Activated T-helper 9 cell treated with anti-CD3 and anti-CD28 coated beads, Interleukin-2, amount 50 U/mL, for 16 hours (primary cell): ENCODE measurements at places on chromosomes 4 and X.

GRCh38 chrX:7815166-7815805 is 27.7 kb upstream of the VCX start:
- DNase-seq: no peak

GRCh38 chr4:123449780-123450179 is 53.2 kb downstream of the SPRY1 start:
- DNase-seq: no peak

- no peak for DNase-seq
Measured at GRCh38 chr4:164734484-164734883, 19.4 kb upstream of the SMIM31 start.

- DNase-seq: no peak
Measured at GRCh38 chr4:158914218-158914617, 145.4 kb downstream of the FNIP2 start.

GRCh38 chr4:174036111-174036510 is 247.4 kb downstream of the FBXO8 start:
- no peak for DNase-seq

- no peak for DNase-seq
Measured at GRCh38 chr4:143186212-143186611, 1.5 kb downstream of the USP38 start.

DNA sequence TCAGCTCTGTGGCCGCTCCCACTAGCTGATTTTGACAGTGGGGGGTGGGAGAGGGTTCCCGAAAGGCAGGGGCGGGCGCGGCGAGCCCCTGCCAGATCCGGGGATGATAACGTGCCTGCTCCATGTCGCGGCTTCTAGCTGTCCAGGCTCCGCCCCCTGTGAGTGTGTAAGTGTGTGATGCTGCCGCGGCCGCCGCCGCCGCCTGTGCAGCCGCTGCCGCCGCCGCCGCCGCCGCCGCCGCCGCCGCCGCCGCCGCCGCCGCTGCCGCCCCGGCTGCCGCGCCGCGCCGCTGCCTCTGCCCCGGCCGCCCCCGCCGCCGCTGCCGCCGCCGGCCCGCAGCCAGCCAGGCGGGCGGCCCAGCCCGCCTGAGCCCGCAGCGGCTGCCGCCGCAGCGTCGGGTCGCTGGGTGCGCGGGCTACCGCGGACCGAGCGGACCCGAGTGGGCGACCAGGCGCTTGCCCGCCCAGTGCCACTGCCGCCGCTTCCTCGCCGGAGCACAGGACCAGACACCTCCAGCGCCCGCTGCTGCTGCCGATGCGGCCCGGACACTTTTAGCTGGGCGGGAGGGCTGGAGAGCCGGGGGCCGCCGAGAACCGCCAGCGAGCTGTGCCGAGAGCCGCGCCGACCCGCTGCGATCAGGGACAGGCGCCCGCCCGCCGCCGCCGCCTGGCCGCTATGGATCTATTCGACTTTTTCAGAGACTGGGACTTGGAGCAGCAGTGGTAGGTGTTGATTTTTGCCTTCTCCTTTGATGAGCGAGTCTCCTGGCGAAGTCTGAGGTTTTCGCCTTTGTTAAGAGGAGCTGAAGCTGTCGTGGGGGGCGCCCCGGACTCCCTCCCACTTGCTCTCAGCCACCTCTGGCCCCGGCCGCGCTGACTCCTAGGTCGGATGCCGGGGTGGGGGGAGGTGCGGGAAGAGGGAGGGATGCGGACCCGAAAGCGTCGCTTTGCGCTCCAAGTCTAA is at the start of gene AFF2:
AFF2 (plus strand) TSS at position 195 of the 963 bp plus-strand sequence; CDS start at position 676, 481 bp downstream.
- peak; percentile 19 for DNase-seq

DNA sequence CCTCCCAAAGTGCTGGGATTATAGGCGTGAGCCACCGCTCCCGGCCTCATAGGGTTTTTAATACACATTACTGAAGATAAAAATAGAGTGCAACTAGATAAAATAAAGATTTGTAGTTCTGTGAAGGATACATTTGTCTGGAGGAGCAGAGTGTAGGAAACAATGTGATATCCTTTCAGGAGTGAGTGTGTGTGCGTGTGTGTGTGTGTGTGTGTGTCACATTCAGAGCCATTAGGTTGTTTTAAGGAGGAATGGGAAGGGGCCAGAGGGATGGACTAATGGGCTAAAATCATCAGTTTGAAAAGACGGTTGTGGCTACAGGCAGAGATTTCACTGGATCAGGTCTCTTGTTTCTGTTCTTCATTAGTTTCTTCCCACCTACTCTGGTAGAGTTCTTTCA is 40.0 kb downstream of the RBPJ start:
- DNase-seq: no peak

GRCh38 chrX:123013141-123013540 is 170.9 kb upstream of the GRIA3 start:
- DNase-seq: no peak

DNA sequence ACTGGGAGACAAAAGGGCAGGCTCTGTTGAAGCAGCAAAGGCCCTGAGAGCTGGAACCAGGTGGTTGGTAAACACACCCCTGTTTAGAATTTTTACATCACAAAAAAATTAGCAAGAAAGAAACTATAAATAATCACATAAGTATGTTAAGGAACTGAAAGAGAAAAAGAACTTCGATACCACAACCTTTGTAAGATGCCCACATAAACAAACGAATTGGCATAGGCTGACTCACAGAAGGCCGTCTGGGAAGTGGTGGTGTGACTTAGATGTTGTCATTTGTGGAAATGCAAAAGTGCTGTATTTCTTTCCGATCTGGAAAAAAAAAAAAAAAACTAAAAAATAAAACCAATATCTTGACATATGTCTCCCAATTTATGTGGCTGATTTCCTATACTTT is 235.1 kb downstream of the USP46 start:
- no peak for DNase-seq

DNA sequence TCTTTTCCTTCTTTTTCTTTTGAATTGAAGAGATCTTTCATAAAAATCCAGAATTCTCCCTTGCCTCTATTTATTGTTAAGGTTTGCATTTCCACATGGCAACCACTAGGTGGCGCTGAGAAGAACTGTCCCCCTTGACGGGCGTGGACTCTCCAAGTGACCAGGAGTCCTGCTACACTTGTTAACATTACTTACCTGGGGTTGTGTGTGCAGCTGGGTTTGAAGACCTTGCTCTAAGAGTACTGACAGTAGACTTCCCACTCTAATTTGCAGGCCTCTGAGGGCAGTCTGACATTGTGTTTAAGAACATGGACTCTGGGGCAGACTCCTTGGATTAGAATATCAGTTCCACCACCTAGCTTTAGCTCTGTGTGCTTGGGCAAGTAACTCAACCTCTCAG is 52.8 kb downstream of the GPRIN3 start:
- DNase-seq: peak; percentile 24

DNA sequence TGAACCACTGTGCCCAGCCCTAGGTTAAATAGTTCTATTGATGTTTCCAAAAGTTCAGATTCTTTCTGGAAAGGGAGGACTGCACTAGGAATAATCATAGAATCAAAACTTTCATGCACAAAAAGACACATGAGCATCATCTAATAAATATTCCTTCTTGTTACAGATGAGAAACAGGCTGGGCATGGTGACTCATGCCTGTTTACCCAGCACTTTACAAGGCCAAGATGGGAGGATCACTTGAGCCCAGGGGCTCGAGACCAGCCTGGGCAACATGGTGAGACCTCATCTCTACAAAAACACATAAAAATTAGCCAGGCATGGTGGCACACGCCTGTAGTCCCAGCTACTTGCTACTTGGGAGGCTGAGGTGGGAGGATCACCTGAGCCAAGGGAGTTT is 27.7 kb downstream of the LARP7 start:
- DNase-seq: no peak
